ENCODE measurements at places on chromosomes 1 and 21.

DNA sequence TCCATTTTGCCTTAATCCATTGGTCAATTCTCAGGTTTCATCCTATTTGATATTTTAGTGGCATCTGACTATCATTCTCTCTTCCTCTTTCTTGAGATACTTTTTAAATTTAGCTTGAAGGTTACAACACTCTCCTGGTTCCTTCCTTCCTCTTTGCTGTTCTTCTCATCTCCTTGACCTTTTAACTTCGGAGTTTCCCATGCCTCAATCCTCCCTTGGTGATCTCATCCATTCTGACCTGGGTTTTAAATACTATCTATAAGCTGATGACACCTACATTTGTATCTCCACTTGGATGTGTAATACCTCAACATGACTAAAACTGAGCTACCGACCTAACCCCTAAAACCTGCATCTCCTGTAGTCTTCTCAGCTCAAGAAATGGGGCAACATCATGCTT lies 4.8 kb upstream of the ZNF687 start:
- DNase-seq = no peak

GRCh38 chr21:25568246-25568645 lies 39.0 kb downstream of the MRPL39 start:
- no peak for DNase-seq

DNA sequence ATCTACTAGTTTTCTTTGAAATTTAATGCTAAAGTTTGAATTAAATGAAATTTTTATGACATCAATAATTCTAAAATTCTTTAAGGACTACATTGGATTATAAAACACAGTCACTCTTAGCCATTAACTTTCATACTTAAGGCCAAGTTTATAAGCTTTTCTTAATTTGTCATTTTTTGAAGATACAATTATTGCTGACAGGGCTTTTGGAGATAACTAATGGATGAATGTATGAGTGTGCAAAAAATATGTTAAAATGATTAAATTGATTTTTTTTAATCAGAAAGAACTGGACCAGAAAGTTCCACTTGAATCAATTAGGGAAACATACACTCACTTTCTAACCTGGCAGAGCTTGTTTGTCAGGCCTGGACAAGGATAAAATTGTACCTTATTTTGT lies 70.3 kb upstream of the CHODL start:
- no peak for DNase-seq

- DNase-seq = no peak
Measured at GRCh38 chr1:66366634-66367033, 167.3 kb upstream of the SGIP1 start.

- DNase-seq = no peak
Measured at GRCh38 chr1:212466898-212467650, 34.4 kb downstream of the NENF start.

DNA sequence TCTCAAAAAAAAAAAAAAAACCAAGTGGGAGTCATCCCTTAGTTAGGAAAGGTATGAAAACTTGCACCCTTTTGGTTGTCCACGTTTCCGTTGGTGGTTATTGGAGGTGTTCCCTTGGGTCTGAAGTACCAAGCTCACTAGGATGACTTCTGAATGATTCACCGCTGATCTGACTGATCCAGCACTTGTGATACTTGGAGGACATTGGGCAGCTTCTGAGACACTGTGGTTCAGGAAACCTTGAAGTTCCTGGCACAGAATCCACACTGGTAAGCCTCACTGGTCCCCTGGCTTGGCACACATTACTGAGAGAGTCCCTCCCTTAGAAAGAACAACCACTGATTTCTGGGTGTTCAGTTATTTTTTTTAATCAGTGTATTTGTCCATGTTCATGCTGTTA lies 91.9 kb downstream of the RYR2 start:
- no peak for DNase-seq

DNA sequence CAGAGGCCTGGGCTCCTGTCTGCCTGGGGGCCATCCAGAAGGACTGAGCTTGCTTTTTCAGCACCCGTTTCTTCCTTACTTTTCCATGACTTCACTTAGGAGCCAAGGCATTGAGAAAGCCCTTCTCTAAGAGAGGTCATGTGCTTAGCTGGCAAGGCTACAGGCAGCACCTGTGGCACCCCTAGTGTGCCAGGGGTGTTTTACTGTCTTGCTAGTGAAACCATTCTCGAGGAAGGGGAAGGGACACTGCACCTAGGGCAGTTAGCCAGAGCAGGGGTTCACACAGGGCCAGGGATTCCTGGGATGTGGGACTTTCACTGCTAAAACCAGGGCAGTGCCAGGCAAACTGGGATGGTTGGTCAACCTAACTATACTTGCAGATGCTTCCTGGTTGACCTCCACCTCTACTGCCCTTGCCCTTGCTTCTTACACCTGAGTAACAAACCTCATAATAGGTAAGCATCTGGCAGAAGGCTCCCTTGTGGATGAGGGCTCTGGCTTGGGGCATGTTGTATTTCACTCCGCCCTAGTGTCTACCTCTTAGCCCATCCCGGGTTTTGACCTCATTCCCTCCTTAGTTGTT lies 69.2 kb downstream of the NOS1AP start:
- no peak for DNase-seq

GRCh38 chr1:156658496-156658895 lies 16.6 kb downstream of the BCAN start:
- no peak for DNase-seq

DNA sequence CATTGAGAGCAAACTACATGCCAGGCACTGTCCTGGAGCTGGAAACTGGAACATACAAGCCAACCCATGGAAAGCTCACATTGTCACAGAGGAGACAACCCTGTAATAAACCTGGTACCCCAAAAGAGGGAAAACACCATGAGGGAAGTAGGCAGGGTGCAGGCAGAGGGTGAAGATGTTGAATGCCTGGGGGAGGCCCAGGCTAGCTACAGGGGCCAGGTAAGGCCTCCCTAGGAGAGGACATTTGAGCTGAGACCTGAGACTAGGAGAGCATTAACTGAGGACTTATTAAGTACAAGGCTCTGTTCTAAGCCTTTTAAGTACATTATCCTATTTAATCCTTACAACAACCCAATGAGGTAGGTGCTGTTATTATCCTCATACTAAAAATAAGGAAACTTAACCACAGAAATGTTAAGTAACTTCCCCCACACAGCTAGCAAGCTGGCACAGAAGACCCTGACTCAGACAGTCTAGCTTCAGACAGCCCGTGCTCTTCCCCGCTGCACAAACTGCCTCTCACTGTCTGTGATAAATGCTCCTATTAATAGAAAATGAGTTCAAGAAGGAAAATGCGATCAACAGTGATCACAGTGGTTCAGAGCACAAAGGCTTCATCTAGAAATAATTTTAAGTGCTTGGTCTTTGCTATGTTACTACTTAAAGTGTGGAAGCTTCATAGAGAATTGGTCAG lies 41.8 kb downstream of the ZNF281 start:
- DNase-seq = no peak

DNA sequence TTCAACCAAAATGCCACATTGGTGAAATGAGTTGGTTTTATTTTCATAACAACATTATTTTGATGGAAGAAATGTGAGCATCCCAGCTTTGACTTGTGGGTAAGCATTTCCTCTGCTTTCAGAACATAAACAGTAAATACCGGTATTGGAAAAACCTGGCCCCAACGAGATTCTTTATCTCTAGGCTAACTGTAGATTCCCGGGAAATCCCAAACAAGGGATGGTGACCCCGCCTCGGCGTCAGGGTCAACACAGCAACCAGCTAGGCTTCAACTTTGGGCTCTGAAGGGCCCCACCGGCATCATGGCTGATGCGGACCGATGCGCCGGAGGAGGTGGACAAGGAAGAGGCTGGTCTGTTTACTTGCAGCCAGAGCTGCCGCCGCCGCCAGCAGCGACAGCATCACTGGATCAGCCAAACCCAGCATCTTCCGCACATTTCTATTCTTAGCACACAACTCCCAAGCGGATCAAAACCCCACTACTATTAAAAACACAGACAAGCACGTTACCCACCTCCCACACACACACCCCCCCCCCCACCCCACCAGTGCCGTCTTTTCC lies 1.1 kb downstream of the AKT3 start:
- DNase-seq = peak; percentile 32

DNA sequence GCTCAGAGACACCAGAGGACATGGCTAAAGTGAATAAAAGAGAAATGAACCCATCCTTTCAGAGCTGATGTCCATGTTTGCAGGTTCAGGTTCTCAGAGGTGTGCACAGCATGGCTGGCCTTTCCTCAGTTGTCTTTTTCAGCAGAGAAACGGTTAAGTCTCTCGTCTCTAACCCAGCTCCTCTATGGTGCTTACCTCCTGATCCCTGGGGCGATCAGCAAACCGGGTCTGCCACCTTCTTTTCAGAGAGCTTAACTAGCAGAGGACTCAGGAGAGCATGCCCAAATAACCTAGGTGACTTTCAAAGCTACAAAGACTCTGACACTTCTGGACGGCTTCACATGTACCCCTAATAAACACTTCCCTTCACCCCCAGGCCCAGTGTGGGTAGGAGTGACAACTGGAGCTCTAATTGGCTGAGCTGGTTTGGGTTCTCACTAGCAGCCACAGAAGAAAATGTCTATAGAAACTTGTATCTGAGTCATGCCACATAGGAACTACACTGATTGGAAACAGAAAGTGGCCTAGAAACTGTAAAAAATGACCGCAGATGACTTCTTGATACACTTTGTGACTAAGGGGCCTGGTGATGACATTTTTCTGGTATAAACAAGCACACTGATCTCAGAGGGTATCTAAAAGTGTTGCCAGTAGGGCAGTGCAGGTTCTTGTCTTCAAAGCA lies at the start of gene AIM2:
Gene AIM2, minus strand, starts transcription at position 329 of the 682 bp plus-strand sequence. CDS start 3,267 bp downstream, outside the sequence.
- no peak for DNase-seq

DNA sequence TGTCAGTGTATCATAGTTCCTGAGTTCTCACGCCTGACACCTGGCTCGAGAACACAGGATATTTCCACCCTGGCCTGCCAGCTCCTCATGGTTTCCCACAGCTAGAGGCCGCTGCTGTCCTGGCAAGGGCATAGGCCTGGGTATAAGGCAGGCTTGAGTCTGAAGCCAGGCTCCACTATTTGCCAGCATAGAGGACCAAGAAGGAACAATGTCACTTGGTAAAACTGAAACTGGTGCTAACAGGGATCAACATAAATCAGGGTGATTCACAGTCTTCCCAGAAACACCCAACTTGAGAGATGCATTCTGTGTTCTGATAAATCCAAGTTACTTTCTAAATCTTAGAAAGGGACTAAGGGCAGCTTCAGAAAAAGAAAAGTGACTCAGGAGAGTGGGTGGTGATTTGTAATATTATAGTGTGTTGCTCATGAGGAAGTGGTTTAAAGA lies 6.9 kb upstream of the S100A2 start:
- peak; percentile 46 for DNase-seq

- no peak for DNase-seq
Measured at GRCh38 chr1:40392221-40392620, 18.7 kb downstream of the SMAP2 start.

GRCh38 chr21:45889256-45889655 lies 92.3 kb upstream of the COL6A1 start:
- no peak for DNase-seq

GRCh38 chr1:89657886-89658285 lies 25.0 kb downstream of the LRRC8C start:
- DNase-seq = no peak

DNA sequence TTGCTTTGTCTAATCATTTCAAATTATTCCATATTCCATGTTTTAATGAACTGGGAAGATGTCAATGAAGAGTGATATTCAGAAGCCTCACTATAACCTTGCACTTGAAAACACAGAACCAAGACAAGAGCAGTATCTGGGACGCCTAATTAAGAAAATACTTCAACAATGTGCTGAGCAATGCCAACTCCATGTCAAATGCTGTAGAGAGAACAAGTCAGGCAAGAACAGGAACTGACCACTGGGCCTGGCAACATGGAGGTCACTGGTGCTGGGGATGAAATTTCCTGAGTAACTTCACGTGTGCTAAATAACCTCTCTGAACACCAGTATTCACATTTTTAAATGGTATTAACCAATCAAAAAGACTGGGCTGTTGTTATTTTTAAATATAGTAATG lies 22.8 kb downstream of the HEATR1 start:
- DNase-seq = no peak

GRCh38 chr1:162383091-162383490 lies 1.6 kb downstream of the C1orf226 start:
- DNase-seq = no peak

DNA sequence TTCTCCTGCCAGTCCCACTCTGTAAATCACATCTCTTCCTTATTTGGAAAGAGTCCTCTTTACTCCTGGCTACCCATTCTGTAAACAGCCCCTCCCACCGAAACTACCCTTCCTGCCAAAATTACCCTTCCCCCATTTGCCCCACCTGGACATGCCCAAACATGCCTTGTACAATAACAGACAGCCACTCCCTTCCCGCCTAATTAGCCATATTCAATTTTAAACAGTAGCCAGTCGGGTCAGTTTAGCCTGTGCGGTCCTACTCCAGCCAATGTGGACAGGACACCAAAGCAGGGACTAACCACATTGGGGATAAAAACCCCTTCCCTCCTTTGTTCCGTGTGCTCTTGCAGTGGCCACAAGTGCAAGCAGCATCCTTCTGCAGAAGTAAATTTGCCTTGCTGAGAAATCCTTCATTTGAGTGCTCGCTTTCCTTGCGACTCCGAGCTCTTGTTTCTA lies 56.3 kb upstream of the MAP10 start:
- DNase-seq = no peak

DNA sequence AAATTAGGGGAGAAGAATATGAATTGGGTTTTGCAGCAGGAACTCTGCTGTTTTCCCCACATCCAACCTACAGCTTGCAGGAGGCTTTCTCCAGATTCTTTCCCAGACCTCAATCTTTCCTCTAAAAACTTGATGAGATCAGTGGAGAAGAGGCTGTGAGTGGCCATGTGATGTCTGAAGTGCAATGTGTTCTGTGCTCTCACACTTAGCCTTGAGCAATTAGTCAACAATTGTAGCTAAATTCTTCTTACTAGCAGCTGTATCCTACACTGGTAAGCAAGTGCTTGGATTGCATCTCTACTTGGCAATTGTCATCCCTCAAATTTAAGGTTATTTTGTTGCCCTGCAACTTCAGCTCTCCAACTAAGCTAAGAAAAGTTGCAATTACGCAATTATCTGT lies 807.3 kb upstream of the RGS18 start:
- DNase-seq = no peak

DNA sequence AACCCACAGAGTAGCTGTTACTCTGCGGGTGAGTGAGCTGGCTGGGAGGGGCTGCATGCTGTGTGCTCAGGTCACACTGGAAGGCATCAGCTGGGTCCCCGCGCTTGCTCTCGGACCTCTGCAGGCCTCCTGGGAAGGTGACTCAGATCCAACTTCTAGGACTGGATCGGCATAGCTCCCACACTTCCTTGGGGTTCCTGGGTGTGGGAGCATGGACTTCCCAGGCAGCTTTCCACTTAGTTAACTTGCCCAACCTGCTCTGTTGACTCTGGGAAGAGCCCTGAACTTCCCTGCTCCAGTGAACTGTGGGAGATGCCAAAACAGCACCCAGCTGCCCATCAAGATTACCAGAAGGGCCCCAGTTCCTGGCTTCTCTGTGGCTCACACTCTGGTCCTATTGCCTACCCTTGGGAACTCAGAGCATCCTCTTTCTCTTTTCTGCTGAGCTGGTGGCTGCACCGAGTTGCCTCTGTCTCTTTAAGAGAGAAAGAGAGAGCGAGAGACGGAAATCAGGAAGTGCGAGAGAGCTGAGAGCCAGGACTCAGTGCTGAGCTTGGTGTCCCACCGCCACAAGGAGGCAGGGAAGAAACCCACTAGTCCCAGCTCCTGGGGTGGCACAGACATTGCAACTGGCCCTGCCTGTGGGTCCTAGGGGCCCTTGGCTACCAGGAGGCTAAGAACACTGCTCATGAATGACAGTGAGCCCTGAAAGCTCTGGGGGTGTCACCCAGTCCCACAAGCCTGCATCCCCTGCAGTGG lies at the start of gene IKBKE:
Gene IKBKE, plus strand, starts transcription at position 544 of the 759 bp plus-strand sequence. CDS start 2,752 bp downstream, outside the sequence.
- peak; percentile 65 for DNase-seq

All from NCI-H510A treated with DMSO at 0.1 percent for 48 hours (cell line).